GM19239 (cell line): ENCODE measurements at places on chromosomes 1 and 21.

DNA sequence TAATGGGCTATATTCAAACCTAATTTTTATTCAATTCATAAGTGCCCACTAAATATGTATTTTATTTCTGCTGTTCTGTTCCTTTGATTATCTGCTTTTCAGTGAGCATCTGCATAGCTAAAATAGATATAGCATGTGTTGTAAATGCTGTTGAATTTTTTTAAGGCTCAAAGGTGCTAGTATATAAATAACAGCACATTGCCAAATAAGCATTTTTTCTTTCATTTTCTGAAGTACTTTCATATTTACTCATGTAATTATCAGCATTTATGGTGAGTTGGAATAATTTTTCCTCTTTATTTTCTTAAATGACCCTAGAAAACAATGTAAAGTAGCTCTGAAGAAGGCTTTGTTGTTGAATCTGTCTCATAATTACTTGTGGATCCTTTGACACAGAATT is 69.6 kb upstream of the B3GALT2 start:
- DNase-seq, result no peak

GRCh38 chr1:61226791-61227567 is 144.6 kb downstream of the NFIA start:
- DNase-seq, result no peak

GRCh38 chr1:6577831-6578525 is 1.8 kb upstream of the ZBTB48 start:
- no peak for DNase-seq

DNA sequence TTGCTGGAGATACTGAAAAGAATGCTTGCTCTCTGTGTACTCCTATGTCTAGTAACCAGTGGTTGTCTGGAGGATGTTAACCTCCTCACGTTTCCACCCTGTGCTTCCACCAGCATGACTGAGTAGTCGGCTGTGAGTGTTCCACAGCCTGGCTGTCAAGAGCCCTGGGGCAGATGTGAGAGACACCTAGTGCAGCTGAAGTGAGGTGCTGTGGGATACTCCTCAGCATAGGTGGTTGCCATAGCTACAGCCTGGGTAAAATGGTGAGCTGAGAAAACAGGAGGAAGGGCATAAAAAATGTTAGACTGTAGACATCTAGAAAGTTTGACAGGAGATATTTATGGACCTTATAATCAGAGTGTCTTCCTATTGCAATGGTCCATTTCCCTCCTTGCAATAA is 15.8 kb downstream of the IVL start:
- DNase-seq, result no peak

DNA sequence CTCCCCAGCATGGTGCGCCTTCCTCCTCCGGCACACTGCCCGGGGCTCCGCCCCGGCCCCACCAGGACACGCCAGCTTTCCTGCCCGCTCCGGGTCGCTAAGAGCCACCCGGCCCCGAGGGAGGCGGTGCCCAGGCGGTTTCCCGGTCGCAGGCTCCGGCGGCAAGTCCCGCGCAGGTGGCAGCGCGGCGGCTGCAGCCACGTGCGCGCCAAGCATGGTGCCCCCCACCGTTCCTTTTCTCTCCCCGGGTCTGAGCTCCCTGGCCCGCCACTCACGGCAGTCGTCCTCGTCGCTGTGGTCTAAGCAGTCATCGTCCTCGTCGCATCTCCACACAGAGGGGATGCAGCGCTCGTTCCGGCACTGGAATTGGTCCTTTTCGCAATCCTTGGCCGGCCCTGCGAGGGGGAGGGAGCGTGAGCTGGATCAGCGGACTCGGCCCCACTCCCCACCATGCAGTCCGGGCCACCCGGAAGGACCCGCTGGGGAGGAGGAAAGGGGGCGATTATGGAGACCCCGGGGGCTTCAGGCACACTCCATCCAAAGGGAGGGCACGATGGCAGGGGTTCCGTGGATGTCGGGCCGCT is 1.2 kb downstream of the LRP8 start:
- peak; percentile 52 for DNase-seq

DNA sequence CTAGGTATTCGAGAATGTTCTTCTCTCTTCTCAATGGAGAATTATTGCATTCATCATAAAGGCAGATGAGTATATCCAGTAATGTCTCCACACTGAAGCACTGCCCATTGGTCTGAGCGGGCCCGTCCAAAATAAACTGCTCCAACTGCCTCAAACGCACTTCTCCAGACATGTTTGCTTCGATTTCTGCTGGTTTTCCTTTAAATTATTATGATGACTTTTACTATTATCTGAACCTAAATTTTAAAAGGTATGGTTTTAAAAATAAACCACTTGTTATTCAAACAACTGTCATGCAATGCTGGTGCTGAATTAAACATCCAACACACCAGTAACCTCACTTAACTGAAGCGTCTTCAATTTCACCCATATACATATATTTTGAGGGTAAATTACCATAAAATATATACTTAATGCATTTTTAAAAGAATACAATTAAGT is 1.3 kb downstream of the CDC42BPA start:
- no peak for DNase-seq

- DNase-seq, result no peak
Observed at GRCh38 chr1:4939266-4939665, 284.9 kb downstream of the AJAP1 start.

GRCh38 chr21:14602382-14602958 is 56.4 kb upstream of the SAMSN1 start:
- DNase-seq, result peak; percentile 3

DNA sequence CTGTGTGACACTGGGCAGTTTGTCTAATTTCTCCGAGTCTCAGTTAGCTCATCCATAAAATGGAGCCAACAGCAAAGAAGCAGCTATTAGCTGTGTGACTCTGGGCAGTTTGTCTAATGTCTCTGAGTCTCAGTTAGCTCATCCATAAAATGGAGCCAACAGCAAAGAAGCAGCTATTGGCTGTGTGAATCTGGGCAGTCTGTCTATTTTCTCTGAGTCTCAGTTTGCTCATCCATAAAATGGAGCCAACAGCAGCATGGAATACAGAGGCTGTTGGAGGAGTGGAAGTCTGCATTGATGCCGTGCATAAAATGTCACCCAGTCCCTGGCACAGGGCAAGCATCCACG is 297.0 kb upstream of the VAMP3 start:
- DNase-seq, result no peak

DNA sequence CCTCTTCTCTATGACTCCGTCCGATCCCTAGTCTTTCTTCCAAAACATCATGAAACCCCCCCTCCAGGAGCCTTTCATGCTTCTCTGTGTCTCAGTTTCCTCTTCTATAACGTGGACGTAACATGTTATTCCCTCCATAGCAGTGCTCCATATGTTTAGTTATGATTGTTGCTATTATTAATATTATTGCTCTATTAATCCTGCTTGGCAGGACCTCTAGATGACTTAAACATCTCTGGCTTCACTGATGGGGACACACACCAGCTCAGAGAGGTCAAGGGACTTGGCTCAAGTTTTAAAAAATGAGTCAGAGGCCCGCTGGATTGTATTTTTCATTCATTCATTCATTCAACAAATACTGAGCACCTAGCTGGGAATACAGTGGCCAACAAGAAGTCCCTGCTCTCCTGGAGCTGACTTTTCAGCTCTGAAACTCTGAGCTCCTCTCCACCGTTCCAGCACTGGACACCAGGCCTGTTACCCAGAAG is 404 bp upstream of the CPLANE2 start:
- DNase-seq, result no peak

GRCh38 chr1:229882621-229883020 is 184.4 kb upstream of the GALNT2 start:
- no peak for DNase-seq

- no peak for DNase-seq
Observed at GRCh38 chr1:46806196-46807020, 7.6 kb downstream of the CYP4B1 start.

DNA sequence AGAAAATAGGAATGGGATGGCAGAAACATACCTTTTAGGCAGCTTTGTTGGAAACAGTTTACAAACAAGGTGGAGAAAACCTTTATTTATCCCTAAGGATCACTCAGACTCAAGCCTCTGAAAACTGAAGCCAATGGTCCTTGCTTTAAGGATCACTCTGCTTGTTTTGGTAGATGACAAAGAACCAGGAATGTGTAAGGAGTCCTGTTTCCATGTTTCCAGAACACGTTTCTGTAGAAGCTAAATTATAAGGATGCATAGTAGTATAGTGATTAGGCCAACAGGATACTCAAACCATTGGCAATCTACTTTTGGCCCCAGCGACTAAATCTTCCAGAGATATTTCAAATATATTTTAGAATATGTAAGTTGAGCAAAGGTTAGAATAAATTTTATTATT is 149.1 kb upstream of the HP1BP3 start:
- no peak for DNase-seq

DNA sequence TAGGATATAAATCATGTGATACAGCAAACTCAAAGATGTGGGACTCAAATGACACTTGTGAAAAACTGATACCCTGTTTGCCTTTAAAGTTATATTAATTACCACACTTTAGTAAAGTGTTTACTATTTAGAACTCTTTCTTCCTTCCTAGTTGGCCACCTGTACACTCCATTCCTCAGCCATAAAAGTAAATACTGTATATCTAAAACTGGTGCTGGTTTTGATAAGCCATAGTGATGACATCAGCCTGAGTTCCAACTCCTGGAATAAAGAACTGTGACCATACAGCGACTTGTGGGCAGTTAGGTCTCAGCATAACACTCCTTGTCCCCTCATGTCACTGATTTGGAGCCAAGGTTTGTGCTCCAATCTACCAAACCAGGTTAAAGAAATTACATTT is 2.8 kb downstream of the PTGER3 start:
- no peak for DNase-seq

DNA sequence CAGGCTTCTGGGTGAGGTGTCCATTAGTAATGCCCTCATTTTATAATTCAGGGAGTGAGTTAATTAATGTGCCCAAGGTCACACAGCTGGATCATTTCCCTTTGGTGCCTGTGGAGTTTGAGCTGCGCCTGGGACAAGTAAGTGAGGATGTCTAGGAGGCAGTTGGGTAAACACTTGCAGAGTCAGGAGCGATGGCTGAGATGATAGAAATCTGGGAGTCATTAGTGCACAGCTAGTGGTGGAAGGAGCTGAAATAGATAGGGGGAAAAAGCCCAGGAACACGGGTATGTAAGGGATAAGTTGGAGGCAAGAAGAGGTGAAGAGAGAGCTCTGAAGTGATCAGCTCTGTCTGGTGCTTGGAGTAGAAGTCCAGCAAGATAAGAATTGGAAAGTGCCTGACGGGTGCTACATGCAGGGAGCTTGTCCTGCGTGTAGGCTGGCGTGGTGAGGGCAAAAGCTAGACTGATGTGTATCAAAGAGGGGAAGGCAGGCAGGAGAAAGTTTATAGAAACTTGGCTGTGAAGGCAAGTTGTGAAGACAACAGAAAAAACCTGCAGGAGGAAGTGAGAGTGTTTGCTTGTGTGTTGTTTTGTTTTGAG is 1.7 kb upstream of the SCAF4 start:
- no peak for DNase-seq

GRCh38 chr1:112466078-112466660 is 42.6 kb upstream of the WNT2B start:
- peak; percentile 58 for DNase-seq

GRCh38 chr1:215458104-215458503 is 109.0 kb upstream of the KCTD3 start:
- no peak for DNase-seq

DNA sequence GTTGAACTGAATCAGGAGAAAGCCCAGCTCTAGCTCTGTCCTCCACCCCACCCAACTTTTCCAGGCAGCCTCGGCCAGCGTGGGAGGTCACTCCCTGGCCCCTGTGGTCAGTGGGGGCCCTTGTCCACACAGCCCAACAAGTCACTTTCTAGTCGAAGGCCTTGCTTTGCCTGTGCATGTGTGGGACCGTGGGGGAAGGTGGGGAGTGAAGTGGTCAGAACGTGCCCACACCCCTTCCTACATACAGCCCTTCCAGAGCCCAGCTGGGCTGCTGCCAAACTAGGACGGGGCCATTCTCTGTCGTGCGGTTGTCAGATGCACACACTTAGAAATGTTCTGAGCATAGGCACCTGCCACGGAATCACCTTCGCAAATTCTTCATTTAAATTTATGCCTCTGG is 18.0 kb downstream of the FAAP20 start:
- no peak for DNase-seq

GRCh38 chr1:14236097-14236496 is 362.4 kb upstream of the KAZN start:
- DNase-seq, result no peak

DNA sequence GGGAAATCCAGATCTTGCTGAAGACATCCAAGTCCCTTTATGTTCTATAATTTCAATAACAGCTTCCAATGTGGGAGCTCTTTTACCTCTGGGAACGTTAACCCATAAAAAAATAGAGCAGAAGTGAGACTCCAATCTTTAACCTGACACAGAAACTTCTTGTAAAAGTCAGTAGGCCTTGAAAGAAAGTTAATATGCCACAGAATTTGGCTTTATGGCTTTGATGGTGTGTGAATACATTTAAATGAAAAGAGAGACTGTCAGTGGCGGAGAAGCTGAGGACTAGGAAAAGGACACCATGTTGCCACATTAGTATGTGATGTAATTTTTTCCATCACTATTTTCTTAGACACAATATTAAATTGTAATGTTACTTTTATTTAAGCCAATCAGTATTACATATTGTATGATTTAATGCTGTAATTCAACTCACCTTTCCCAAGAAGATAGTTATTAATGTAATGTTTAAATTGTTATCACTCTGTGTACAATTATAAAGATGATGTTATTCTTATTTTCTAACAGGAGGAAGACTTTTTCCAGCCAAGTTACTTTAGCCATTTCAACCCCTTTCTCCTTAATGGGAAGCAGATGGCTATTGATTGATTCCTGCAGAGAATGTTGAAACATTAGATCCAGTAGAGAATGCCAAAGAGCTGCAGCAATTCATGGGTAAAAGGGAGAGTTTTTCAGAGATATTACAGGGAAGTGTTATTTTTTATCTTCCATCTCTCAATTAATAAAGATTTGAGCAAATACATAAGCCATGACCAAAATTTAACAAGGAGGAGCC is 17.5 kb upstream of the CLDN8 start:
- no peak for DNase-seq

DNA sequence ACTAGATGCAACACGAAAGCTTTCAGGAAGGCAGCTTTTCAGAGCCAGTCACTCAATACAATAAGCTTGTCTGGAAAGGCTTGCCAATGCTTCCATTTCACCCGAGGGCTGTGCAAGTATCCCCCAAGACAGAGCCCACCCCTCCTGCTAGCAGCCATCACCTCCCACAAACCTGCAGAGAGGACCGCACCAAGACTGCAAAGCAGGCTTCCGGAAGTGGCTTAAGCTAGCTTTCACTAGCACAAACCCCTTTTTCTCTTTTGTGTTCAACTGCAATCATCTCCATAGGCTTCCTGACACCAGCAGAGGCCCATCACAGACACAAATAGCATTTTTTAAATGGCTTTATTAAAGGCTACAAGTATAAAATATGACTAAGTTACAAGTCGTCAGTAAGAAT is 31.5 kb downstream of the C1orf198 start:
- DNase-seq, result no peak
